ENCODE measurements at places on chromosomes 5 and 9.
A peak's percentile ranks its signal among the peaks of the same experiment; 100 is the strongest.

- no peak for DNase-seq
These were observed 17.3 kb upstream of the TNIP1 start for GRCh38 chr5:151097820-151098767.

DNA sequence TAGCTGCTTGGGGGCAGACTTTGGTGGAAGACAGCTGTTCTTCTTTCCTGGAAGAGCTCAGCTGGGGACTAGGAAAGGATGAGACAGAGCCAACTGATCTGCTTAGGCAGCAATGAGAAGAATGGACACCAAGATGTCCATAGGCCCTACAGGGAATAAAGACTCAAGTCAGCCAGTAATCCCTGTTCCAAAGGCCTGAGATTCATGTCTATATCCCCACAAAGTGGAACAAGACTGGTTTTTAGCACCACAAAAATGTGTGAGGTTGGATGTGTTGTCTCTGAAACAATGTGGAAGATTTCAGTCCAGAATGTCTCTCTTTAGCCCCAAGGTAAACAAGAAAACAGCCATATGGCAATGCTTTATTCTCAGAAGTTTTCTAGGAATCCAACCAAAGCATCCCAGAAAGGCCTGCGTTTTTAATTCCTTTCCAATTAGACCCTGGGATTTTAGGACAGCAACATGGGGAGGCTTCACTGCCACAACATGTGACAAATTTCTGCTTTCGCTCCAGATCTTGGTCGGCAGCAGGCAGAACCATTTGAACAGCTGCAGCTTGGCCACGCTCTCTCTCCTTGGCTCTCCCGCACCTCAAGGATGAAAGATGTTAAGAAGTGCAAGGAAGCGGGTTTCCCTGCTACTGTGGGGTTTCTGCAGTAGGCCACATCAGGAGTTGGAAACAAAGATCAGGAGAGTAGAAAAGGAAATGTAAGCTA is 245.1 kb downstream of the FSTL4 start:
- DNase-seq, result no peak

GRCh38 chr9:27431543-27432147 is 92.4 kb upstream of the IFNK start:
- no peak for DNase-seq

- peak; percentile 63 for DNase-seq
These were observed 1.9 kb downstream of the VLDLR start for GRCh38 chr9:2623288-2624050.

DNA sequence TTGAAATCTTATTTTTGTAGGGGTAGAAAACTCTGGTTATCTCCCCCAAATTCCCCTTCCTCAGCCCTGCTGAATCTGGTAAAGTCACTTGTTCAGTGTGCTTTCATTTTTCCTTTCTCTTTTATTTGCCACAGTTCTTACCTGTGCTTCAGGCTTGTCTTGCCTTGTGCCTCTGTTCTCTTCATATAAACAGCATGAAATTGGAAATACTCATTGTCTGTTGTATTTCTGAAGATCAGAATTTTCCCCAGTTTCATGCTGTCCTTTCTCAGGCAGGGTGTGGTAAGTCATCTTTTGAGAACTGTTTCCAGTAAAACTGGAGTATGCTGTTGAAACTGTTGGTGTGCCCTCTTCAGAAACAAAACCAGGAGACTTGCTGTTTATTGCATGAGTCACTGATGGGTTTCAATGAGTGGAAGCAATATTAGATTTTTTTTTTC is 7.0 kb downstream of the PAM start:
- peak; percentile 28 for DNase-seq

DNA sequence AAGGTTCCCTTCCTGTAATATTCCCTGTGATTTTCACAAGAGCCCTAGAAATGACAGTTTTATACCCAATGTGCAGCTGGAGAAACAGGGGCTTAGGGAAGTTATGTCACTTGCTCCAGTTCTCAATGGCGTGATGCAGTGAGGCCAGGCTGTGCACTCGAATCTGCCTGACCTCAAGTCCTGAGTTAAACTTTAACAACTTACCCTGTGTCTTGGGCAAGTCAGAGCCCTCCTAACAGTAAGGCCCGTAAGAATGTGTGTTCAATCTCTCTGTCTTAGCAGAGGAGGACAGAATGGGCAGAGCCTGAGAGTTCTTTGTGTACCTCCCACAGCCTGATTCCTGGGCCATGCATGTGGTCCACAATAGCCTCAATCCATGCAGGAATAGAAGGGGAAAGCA is 181.1 kb downstream of the TRIM32 start:
- DNase-seq, result no peak

DNA sequence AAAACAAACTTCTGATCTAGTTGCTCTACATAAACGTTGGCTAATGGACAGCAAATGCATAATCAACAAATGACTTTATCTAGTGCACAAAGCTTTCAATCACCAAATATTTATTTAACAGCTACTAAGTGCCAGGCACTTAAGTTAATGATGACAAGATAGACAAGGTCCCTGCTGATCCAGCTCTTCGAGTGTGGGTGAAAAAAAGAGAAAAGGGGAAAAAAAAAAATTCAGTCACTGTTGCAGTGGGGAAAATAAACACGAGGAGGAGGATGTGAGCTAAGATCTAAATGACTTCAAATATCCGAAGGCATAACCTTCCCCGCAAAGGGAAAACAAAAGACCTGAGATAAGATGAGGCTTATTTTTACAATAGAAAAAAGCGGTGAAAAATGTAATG is 9.6 kb downstream of the PSIP1 start:
- peak; percentile 25 for DNase-seq

- no peak for DNase-seq
These were observed 42.3 kb downstream of the MACROH2A1 start for GRCh38 chr5:135356522-135357318.

DNA sequence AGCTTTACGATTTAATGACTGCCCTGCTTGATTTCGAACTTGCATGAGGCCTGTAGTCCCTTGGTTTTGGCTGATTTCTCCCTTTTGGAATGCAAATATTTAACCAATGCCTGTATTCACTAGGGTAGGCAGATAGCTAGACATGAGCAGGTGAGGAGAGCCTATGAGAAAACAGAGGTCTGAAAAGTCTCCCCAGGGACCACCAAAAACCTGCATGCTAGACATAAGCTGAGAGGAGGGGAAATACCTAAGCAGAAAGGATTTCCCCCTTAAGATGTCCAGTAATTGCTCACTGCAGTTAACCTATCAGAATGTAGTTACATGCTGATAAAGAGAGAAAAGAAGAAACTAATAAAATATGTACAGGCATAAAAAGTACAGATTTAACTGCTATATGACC is 667.4 kb upstream of the SEMA6A start:
- no peak for DNase-seq

DNA sequence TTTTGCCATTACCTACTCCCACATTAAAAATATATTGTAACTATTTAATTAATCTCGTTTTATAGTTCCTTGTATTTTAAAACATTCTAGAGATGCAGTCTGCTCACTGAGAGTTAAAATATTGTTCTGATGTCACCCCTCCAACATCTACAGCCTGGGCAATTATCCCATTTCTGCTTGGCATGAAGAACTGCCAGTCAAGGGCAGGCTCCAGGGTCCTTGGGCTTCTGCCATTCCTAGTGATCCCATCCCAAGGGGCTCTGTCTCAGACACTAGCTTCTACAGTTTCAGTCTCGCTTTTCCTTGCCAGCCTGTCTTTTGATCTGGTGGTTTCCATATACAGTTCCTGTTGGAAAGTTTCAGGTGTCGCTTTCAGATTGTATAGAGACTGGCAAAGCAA is 287.2 kb downstream of the TMEM232 start:
- DNase-seq, result no peak

- no peak for DNase-seq
These were observed 188.7 kb downstream of the HSPA4 start for GRCh38 chr5:133240425-133241091.
